DND-41 (cell line): ENCODE measurements at places on chromosomes 12 and 14.

DNA sequence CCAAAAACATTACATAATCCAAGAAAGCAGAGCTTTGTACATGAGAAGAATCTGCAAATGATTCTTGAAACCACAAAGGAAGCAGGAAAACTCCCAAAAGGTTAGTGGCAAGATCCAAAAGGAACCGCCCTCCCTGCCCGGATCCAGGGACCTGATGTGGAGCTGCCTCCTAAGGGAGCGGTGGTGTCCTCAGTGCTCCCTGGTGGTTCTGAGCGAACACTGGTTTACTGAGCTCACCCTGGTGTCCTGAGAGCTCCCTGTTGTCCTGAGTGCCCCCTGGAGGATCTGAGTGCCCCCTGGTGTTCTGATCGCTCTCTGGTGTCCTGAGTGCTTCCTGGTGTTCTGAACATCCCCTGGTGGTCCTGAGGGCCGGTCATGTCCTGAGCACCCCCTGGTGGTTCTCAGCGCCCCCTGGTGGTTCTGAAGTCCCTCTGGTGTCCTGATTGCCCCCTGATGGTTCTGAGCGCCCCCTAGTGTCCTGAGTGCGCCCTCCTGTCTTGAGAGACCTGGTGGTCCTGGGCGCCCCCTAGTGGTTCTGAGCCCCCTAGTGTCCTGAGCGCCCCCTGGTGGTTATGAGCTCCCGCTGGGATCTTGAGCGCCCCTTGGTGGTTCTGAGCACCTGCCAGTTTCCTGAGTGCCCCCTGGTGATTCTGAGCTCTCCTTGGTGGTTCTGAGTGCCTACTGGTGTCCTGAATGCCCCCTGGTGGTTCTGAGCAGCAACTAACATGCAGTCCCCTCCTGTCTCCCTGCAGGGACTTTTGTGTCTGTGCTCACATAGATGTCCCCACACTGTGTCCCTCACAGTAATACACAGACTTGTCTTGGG lies 891.1 kb downstream of the TMEM121 start:
- peak; percentile 85 for DNase-seq

DNA sequence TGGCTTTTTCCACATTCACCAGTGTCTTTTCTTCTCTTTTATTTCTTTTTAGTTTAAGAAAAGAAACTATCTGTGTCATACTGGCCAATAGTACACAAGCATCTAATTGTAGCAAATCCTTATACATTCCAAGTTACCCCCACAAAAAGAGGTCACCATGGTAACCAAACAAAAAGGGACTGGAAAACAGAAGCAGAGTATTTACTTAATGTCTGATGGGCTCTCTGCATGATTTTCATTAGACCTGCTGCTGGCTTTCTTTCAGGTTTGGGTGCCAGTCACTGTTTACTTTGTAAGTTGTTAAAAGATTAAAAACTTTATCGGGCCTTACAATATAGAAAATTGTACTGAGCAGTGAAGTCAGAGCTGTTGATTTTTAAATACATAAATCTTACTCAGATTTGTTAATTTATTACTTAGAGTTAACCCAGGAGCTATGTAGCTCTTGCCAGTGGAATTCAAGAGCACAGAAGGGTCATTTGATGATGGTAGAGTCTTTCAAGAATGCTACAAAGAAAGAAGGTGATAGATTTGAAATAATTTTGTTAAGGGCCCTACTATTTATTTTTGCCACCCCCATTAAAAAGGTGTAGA lies 123.9 kb downstream of the BRMS1L start:
- no peak for DNase-seq

- DNase-seq = no peak
These were observed 13.5 kb downstream of the PHETA1 start for GRCh38 chr12:111355201-111355925.

- no peak for DNase-seq
These were observed 220.3 kb downstream of the KTN1 start for GRCh38 chr14:55800156-55800785.

DNA sequence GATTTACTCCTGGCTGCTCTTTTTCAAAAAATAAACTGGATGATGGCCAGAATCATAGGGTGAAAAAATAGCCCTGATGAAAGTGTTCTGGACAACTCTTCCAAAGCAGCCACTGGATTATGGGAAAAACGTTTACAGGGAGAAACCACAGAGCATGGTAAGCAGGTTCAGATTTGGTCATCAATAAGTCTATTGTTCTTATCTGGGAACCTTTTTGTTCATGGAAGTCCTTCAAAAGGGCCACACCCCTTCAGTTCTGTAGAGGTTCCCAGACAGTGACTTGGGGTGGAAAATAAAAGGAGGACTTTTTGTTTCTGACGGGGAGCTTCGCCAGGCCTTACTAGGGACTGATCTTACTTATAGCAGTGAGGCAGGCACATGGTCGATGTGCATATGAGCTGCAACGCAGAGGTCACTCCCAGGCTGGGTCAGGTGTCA lies 117.4 kb upstream of the SLC38A2 start:
- no peak for DNase-seq

DNA sequence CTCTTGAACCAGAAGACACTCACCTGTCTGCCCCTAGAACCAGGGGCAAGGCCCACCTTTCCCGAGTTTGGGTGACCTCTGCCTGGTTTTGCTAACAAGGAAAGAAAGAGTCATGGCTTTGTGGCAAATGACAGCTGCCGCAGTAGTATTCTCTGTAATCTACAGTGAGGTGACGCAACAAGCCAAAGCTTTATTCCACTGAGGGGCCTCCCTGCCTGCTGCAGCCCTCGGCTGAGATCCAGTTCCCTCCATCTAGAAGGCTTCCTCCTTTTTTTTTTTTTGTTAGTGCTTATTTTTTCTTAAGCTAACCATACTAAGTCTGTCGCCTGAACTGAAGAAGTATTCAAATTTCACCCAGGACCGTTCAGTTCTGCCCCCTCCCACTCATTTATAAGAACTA lies 142.3 kb upstream of the TMCC3 start:
- no peak for DNase-seq

- DNase-seq = no peak
These were observed 233.4 kb upstream of the FKBP4 start for GRCh38 chr12:2561367-2561766.

GRCh38 chr12:82858534-82858917 lies 171.8 kb downstream of the TMTC2 start:
- DNase-seq = no peak

DNA sequence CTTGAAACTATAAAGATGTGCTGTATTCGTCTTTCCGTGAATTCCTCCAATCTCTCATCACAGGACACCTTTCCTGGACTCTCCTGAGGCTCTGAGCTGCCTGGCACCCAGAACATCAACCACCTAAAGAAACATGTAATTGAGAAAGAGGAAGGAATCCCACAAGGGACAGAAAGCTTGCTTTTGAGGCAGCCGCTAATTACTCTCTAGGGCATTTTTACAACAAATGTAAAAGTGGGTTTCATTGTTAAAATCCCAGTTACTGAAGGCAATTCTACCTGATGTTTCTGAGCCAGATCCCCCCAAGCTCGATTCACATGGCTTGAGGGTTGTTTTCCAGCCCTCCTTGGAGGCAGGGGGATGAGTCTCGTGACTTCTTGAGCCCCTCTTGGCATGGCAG lies 238.5 kb upstream of the LHX5 start:
- DNase-seq = no peak
